ENCODE measurements at places on chromosomes 6 and 20. TPM values are rescaled to one million over a fixed set of nuclear protein-coding genes. Genes with fewer than 3 reads are reported as not detected.
A peak's percentile ranks its signal among the peaks of the same experiment; 100 is the strongest.

- H3K27ac ChIP-seq = no peak overlapping the region
- no peaks in the 10 kb centered on the region for H3K27me3 ChIP-seq
- no peak overlapping the region for H3K4me3 ChIP-seq
- DNase-seq = no peak
- no peaks in the 10 kb centered on the region for H3K4me1 ChIP-seq
Observed at GRCh38 chr6:4125933-4126864, 9.2 kb downstream of the ECI2 start.

GRCh38 chr6:125190667-125191066 is 37.1 kb downstream of the TPD52L1 start:
- H3K27me3 ChIP-seq = no peaks in the 10 kb centered on the region
- H3K4me3 ChIP-seq = no peak overlapping the region
- no peaks in the 10 kb centered on the region for H3K36me3 ChIP-seq
- no peak for DNase-seq
- peaks cover 7% of the 10 kb centered on the region for H3K4me1 ChIP-seq
- no peak overlapping the region for H3K27ac ChIP-seq

DNA sequence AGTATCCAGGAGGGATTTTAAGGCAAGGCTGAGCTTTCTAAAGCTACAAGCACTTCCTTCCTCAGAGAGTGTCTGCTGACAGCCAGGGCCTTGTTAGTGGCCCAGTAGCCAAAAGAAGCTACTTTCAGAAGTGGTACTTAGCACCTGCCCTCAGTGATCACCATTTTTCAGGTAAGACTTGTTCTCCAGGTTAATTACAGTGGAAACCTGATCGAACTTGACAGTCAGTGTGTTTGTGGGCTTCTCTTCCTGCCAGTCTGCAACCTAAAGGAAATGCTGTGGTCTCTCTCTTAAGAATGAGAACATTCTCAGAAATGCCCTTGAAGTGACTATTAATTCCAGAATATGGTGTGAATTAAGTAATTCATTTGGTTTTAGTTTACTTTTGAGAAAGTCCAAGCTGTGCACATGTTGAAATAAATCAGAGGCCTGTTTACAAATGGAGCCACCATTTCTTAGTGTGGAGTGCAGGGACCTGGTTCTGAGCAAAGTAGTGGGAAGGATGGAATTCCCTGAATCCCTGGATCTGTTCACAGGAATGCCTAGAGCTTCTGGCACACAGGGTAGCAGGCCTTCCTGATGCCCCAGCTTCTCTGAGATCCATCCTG is 185.3 kb upstream of the AGPAT4 start:
- no peaks in the 10 kb centered on the region for H3K27me3 ChIP-seq
- no peak overlapping the region for H3K27ac ChIP-seq

GRCh38 chr6:151241853-151242252 is 2.1 kb downstream of the AKAP12 start:
- peak overlapping the region; percentile 13 for H3K27ac ChIP-seq
- peaks cover 3% of the 10 kb centered on the region for H3K27me3 ChIP-seq
- DNase-seq = no peak

Gene LKAAEAR1
- total RNA-seq = 0.27 TPM

All from muscle of leg (tissue), 16 donors.